Left lobe of liver (tissue), 2 donors: ENCODE measurements at places on chromosomes 11 and 22.

GRCh38 chr22:27311698-27312550 lies 489.6 kb downstream of the MN1 start:
- DNase-seq, result no peak

GRCh38 chr22:48096411-48096810 lies 1334.0 kb downstream of the TBC1D22A start:
- no peak for DNase-seq

- peak; percentile 83 for DNase-seq
Observed at GRCh38 chr22:49930596-49931412, 12.4 kb downstream of the CRELD2 start.

- no peak for DNase-seq
Observed at GRCh38 chr11:65637032-65637557, 806 bp upstream of the SIPA1 start.

DNA sequence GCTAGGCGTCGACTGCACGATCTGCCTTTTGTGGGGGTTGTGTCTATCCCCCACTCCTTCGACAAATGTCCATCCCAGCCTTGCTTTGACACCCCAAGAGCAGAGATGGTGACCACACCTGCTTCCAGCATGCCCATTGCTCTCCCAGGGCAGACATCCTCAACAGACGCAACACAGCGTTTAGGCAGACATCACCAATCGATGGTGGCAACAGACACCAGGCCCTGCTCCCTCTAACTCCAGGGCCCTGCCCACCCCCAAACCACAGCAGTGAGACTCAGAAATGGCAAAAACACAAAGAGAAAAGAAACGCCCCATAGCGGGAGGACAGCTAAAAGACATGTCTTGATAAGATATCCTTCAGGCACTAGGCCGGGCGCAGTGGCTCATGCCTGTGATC lies 150.9 kb downstream of the CRYBB2 start:
- no peak for DNase-seq

DNA sequence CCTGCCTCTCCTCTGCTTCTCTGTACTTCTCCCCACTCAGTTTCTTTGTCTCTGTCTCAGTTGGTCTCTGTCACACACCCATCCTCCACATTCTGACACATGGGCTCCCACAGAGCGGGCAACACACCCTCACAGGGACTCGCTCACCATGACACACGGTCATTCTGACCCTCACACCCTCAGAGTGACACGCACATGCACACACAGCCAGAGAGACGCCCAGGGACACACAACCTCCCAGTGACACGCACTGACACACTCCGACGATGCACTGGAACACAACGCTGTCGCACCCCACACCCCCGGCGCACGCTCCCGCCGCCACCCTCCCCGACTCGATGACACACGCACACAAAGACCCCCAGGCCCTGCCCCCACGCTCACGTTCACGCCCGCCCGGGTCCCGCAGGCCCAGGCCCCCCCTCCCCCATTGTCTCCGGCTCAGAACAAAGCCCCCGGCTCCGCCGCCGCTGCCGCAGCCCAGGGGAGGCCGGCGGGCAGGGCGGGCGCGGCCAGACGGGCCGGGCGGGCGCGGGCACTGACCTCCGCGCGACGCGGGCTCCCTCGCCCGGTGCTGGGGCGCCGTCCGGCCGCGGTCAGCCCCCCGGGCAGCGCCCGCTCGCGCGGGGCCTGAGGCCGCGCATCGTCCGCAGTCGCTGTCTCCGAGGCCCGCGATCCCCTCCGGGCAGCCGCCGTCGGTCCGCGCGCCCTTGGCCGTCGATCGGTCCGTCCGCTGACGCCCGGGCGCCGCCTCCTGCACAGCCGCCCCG lies 404 bp downstream of the DCHS1 start:
- no peak for DNase-seq

GRCh38 chr11:2312232-2313042 lies 10.6 kb downstream of the TSPAN32 start:
- no peak for DNase-seq

- peak; percentile 70 for DNase-seq
Observed at GRCh38 chr22:36659762-36660509, 43.6 kb downstream of the CACNG2 start.

- no peak for DNase-seq
Observed at GRCh38 chr22:50269970-50270665, at the start of gene MAPK11. TSS of gene MAPK11 (minus strand) at chr22:50270380. CDS start at chr22:50270292, 88 bp downstream.

- no peak for DNase-seq
Observed at GRCh38 chr11:125925247-125925740, 20.6 kb upstream of the VSIG10L2 start.

DNA sequence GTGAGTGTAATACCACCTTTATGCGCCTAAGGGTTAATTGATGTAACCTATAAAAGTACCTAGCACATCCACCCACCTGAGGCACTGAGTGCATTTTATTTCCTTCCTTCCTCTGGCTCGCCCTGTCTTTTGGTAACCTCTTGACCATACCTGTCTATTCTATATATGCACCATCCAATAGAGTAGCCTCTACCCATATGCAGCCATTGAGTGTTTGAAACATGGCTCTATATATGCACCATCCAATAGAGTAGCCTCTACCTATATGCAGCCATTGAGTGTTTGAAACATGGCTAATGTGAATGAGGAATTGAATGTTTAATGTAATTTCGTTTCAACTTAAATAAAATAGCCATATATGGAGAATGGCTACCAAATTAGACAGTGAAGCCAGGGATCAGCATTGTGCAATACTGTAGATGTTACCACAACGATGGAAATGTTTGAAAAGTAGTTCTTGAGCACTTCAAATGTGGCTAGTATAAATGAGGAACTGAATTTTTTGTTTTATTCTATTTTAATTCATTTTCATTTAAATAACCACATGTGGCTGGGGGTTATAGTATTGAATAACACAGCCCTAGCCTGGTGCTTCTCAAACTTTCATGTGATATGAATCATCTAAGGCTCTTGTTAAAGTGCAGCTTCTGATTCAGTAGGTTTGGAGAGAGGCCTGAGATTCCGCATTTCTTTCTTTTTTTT lies 33.8 kb downstream of the SLC35F2 start:
- DNase-seq, result no peak

GRCh38 chr11:12737024-12737423 lies 62.8 kb downstream of the TEAD1 start:
- no peak for DNase-seq

GRCh38 chr11:38900211-38900610 lies 2302.2 kb upstream of the RAG2 start:
- no peak for DNase-seq

- DNase-seq, result no peak
Observed at GRCh38 chr11:121839781-121840180, 276.2 kb downstream of the BLID start.

GRCh38 chr22:49100316-49100715 lies 727.4 kb downstream of the BRD1 start:
- no peak for DNase-seq

DNA sequence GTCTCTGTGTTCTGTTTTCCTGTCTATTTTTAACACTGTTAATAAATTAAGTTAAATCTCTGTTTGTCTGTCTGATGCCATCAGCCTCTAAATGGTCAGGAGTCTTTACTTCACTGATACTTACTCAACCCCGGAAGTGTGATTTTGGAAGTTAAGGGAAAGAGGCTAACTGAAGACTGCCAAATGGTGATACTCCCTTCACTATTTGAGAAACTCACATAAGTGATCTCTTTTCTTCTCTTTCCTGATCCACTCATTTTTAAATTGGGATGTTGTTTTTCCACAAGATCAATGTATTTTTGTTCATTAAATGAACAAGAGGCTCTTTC lies 389 bp upstream of the CASP12 start:
- no peak for DNase-seq

- DNase-seq, result no peak
Observed at GRCh38 chr22:37043209-37043827, 8.2 kb upstream of the KCTD17 start.
